Stimulated activated CD4-positive, alpha-beta T cell treated with anti-CD3 and anti-CD28 coated beads, Interleukin-1b, Interleukin-23, amount 100 ng/mL, for 24 hours (primary cell): ENCODE measurements at places on chromosomes 7 and 10.
A peak's percentile ranks its signal among the peaks of the same experiment; 100 is the strongest.

DNA sequence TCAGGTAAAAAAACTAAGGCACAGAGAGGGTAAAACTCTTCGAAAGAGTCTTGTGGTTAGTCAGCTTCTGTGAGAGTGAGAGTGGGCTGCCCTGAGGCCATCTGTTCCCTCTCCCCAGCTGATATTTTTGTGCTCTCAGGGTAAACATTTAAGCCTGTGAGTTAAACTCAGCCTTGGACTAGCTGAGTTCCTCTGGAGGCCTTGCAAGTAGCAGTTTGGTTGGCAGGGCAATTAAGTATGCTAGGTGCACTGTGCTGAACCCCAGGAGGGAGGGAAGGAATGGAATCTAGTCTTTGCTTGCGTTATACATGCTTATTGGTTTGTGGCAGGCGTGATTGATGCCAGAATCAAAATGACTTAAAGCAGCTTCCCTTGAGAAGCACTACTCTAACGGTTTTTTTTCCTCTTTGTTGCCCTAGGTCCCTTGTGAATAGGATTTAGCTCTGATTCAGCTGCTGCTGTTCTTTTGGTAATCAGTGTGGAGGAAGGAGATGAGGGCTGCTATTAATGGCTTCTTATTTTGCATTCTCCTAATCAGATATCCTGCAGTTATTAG is 140.2 kb downstream of the AUTS2 start:
- no peak for DNase-seq

DNA sequence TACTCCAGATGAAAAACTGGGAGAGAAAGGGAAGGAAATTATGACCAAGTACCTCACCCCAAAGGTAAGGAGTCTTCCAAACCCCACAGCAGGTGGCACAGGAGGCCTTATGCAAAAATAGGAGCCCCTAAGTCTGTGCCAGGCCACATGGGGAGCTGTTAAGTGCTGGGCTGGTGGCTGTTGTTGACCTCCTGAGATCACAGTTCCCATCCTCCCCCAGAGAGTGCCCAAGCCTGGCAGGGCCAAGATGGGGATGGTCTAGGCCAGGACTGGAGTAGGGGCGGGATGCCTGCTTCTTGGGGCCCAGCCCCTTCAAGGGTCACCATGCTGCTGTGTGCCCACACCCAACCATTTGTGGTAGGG is 145.8 kb downstream of the RGS10 start:
- no peak for DNase-seq

DNA sequence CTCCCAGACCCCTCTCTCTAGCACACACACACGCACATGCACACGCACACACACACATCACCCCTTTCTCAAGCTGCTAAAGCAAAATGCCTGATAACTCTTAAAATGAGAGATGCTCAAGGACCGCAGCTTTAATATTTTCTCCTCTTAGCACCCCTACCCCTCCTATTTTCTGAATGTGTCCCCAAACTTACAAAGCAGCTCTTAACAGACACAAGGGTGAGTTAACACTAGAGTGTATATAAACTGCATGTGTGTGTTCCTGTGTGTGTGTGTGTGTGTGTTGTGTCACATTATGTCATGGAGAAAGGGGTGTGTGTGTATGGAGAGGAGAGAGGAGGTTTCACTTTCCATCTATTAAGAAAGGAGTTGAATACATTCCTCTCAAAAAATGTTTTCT is 1.3 kb downstream of the PTN start:
- no peak for DNase-seq

GRCh38 chr10:70756700-70757360 is 28.3 kb downstream of the TBATA start:
- DNase-seq, result no peak

DNA sequence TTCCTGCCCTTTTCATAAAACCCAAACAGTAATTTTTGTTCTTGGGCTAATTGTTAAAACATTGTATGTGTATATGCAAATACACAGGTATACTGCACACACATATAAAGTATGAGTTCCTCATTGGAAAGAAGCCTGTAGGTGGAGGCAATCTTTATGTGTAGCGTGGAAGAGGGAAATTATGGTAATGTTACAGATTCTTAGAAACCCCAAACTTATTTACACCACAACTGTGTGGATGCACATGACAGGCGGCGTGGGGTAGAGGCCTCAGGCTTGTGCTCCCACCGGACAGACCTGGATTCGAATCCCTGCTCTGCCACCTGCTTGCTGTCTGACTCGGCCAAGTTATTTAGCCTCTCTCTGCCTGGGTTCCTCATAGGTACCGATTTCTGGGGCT is 223.0 kb downstream of the CELF2 start:
- DNase-seq, result no peak

DNA sequence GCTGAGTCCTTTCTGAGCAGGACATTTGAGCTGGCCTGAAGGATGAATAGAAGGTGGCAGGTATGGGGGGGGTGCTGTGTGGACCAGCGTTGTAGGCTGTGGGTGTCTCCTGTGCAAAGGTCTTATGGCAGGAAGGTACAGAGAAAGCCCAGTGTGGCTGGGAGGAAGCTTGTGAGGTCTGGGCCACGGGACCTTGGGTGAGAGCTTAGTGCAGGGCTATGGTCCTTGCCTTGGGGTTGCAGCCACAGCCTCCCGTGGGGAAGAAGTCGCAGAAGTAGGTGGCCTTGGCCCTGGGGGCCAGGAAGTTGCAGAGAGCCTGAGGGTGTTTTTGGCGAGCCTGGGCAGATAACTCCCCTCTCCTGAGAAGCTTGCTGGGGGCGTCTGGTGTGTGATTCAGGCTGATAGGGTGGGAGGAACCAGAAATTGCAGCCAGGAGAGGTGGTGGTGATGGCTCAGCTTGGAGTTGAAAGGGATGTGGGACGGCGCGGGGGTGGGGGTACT is 172.0 kb upstream of the TNRC18 start:
- no peak for DNase-seq

DNA sequence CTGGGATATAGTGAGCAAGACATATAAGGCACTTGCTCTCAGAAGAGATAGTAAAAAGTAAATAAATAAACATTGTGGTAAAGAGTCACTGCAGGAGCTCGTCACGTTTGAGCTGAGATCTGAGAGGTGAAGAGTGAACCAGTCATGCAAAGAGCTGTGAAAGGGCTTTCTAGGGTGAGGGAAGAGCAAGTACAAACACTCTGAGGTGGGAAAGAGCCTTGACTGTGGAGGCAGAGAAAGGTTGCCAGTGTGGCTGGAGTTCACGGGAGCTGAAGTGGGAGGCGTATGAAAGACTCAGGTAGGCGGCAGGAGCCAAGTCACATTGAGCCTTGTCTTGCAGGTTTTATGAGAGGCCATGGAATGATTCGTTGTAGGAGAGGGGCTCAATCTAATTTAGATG is 141.0 kb downstream of the C1GALT1 start:
- DNase-seq, result no peak

DNA sequence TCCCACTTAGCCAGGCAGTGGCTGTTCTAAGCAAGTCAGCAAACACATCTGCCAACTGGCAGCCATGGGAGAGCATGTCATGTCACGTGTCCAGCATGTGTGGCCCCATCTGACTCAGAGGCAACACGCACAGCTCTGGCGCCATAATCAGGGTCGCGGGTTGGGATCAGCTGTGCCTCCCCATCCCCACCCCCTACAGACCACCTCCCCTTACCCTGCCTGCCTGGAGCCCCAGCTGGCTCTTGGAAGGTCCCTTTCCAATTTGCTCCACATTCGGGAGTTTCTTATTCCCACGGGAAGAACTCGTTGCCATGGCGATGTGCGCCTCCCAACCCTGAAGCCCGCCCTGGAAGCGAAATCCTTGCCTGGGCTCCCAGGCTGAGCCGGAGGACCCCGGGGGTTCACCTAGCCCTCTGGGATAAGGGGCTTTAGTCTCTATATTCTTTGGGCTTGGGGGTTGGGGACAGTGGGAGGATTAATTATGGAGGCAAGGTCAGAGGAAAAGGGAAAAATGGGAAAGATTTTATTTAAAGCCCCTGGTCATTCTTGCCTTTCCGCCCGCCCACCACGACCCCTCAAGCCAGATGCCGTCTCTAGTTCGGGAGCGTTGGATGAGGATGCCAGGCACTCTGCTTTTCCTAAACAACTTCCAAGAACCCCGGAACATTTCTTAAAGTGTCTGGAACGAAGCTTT is 283.7 kb downstream of the ZEB1 start:
- no peak for DNase-seq

DNA sequence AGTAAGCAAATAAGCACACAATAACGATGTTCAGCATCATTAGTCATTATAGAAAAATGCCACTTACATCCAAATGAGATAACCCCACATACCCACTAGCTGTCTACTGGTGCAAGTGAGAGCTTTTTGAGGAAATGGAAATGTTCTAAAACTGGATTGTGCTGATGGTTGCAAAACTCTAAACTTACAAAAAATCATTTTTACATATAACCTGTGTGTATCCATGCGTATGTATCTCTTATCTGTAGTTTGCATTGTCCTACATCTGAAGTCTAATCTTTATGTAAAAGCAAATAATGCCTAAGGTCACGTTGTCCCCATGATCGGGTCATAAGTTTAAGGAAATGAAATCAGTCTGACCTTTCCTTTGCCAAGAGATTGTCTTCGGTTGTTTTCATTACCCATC is 81.6 kb upstream of the DNAJB6 start:
- no peak for DNase-seq

DNA sequence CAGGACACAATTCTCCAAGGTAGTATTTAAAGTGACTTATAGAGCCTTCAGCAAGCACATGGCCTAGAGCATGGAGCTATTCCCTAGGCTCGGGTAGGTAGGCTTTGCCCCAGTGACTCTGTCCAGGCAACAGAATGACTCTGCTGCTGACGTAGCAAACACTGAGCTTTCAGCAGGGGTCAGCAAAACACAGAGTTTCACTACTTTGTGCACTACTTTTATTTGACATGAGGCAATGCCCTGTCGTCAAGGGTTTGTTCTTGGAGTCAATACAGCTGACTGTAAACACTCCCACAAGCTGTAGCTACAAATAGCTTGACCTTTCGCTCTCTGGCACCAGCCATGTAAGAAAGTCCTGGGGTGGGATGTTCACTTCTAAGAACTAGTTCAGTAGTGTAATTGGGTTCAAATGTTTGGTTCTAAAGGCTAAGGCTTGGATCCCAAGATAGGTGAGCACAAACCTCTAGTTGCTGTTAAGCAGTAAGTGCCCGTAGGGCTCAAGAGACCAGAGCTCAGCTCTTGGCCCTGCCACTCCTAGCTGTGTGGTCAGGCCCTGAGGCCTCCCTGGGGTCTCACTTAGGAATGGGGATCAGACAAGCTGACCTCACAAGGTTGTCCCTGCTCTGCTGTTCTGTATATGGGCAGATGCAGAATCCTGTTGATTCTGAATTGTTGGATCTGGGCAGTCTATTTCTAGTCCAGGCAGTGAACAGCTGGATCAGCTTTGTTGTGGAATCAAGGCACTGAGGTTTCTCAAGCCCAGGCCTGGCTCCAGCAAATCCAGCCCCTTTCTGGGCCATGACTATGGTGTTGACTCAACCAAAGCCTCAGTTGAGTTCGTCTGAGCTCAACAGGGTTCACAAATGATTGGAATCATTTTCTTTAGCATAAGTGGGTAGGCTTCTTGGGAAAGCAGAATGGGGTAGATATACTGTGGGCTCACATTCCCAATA is 10.7 kb downstream of the NODAL start:
- DNase-seq, result no peak

DNA sequence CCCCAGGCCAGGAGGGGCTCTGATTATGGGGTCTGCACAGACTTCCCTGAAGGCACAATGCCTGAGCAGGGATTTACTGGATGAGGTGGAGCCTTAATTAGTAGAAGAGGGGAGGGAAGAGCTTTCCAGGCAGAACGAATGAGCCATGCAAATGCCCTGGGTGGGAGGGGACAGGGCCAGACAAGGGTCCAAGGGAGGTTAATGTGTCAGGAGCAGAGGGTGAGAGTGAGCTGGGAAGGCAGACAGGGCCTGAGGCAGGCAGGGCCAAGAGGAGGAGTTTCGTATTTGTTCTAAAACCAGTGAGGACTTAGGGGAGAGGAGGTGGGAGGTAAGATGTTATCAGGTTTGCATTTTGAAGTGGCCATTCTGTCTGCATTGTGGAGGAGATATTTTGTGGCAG is 65.3 kb downstream of the NPY start:
- DNase-seq, result no peak

DNA sequence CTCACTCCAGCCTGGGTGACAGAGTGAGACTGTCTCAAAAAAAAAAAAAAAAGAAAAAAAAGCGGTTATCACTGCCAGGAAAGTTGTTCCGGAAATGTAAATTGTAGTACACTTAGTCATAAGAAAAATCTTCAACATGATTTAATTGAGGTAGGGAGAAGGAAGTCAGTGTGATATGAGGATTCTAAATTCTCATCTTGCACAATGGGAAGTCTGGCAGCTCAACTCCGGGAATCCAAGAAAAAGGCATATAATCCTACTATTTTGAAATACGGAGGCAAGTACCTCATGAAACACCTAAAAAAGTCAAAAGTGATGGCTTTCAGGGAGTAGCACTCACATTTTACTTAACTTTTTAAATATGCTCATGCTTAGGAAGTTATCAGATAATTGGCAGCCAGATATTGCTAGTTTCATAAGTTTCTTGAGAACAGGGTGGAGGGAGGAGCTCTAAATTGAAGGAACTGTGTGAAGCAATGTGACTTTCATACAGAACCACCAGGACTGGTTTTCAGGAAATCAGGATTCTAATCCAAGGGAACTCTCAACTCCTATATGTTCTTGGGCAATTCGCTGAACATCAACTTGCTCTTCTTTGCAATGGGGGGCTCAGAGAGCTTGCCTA is 2.7 kb upstream of the C7orf25 start:
- no peak for DNase-seq

- DNase-seq, result no peak
Observed at GRCh38 chr7:45662018-45662417, 87.8 kb downstream of the ADCY1 start.

DNA sequence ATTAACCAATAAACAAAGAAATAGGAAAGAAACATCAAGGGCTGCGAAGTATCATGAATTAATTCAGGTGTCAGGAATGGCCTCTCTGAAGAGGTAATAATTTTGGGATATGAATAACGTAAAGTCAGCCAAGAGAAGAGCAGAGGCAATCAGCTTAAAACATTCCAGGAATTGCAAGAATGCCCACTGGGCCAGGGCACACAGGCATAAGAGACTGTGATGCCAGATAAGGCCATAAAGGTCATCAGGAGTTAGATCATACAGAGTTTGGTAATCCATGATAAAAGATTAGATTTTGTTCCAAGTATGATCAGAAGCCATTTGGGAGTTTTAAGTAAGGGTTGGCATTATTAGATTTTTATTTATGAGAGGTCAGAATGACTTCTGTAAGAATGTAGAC is 53.2 kb upstream of the ABCB4 start:
- no peak for DNase-seq

DNA sequence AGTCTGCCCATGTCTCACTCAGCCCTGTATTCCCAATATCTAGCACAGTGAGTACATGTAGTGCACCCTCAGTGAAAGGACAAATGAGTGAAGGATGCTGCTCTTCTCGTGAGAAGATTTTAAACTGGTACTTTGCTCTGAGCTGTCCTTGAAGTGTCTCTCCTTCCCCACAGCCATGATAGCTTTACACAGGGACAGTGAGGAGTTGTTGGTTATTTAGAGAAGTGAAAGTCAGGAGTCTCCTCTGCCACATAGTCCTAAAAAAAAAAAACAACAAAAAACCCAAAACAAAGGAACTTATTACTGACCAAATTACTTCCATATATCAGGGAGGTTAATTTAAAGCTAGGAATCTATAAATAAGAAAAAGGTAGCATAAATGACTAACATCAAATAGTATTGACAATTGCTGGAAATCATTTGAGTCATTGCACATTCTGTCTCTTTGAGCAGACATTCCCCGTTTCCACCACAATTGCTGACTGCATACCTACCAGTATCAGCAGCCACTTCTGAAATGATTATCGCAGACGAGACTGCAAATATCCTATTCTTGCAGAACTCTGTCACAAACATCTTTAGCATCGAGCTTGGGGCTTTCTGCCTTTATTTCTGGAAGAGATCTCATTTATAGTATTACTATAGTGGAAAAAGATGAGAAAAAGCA is 202.1 kb downstream of the PTEN start:
- DNase-seq, result peak; percentile 40

GRCh38 chr10:122504610-122504950 is 43.2 kb downstream of the HTRA1 start:
- no peak for DNase-seq
